Activated CD4-positive, alpha-beta memory T cell treated with anti-CD3 and anti-CD28 coated beads for 36 hours (primary cell): ENCODE measurements at places on chromosomes 6 and 20.

- peak; percentile 95 for DNase-seq
Observed at GRCh38 chr6:137904822-137905617, 38.0 kb downstream of the TNFAIP3 start.

DNA sequence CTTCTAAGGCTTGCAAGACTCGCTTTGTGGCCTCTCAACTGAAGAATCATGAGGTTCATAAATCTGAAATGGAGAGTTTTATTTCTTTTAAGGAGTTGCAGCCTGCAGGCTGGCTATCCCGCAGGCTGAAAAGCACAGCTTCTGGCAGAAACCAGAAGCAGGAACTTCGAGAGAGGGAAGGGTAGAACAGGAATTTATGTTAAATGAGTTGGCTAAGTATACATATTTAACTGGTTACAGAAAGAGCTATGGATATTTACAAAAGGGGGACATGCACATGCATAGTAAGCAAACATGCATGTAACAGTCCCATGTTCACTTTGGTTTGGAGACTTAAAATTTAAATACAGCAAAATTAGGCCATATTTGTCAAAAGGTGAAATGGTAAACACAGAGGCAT, 787.0 kb downstream of the TFAP2A start:
- no peak for DNase-seq

DNA sequence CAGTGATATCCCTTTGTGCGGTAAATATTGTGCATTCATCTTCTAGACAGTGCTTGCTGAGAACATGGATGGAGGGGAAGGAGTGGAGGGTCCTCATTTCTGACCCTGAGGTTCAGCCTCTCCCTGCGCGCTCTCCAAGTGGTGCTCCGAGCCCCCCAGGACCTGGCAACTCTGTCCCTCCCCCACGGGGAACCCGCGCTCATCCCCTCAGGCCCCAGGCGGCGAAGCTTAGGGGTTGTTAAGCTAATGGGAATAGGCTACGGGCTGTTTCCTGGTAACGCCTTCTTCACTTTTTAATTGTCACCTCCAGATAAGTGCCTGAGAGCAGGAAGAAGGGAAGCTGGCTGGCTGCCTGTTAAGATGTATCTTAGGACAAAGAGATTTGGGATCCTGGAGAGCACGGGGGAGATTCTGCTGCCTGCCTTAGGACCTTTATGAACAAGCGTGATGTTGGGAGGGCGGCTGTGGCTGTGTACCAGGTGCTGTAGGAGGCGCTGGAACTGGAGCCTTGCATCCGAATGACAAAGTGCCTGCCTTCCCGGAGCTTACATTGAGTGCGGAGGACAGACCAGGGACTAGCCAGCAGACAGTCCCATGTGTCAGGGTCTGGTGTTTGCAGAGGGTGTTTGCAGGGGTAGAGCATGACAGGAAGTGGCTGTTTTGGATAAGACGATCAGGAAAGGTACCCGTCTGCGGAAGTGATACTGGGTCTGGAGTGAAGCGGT, 11.7 kb downstream of the TSHZ2 start:
- no peak for DNase-seq

- DNase-seq: no peak
Observed at GRCh38 chr20:8400486-8400885, 268.4 kb downstream of the PLCB1 start.

GRCh38 chr6:161694995-161695394, 421.1 kb upstream of the AGPAT4 start:
- DNase-seq: no peak

DNA sequence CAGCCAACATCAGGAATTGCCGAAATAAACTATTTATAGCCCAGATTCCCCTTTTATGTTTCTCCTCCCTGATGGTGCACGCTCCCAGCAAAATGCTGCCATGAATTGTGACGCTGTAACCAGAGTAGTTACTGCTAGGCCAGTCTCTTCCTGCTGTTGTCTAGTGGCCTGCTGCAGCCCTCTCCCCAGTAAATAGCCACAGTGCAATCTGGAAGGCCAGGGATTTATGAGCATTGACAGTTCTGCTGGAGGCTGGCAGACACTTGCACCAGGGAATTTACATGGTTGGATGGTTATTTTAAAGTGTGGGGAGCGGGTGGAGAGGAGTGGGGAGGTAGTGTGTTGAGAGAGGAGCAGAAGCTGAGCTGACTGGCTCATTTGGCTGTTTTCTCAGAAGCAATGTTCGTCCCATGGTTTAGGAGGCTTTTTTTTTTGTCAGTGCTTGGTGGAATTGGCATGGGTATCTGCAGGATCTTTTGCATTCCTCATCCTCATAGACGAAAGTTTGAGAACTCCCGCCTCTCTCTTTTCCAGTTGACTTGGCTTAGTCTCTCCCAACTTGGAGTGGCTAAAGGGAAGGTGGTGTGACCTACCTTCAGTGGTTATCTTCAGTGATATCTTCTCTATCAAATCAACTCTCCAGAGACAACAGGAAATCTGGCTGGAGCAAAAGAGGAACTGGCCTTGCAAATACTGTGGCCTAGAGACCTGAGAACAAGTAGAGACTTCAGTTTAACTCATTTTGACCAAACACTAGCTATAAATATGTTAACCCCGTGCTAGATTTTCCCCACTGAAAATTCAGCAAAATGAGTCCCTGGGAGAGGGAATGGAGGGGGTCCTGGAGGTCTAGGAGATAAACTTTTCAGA, 99.3 kb upstream of the VSTM2L start:
- DNase-seq: no peak

GRCh38 chr20:17912916-17913315, 55.7 kb downstream of the SNX5 start:
- DNase-seq: no peak

GRCh38 chr6:125082908-125083683, 70.5 kb upstream of the TPD52L1 start:
- DNase-seq: no peak

GRCh38 chr20:59827138-59828056, 106.0 kb downstream of the SYCP2 start:
- DNase-seq: no peak

- DNase-seq: no peak
Observed at GRCh38 chr6:122143813-122144601, 255.4 kb upstream of the HSF2 start.

- DNase-seq: no peak
Observed at GRCh38 chr6:101832371-101832770, 438.9 kb downstream of the GRIK2 start.

DNA sequence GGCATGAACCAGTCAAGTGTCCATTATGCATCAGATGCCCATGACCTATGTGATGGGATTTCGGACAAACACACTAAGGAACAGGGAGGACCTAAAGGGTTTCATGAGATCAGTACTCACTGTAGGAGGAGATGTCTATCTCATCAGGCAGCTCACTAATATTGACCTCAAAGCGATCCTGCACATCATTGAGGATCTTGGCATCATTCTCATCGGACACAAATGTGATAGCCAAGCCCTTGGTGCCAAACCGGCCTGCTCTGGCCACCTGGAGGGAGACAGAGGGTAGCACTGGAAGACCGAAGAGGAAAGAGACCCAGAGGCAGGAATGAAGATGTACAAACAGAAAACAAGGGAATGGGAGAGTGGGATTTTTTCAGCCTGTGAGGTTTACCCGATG, 1.9 kb downstream of the MCCD1 start:
- DNase-seq: no peak

- no peak for DNase-seq
Observed at GRCh38 chr20:58557733-58558342, 42.6 kb upstream of the APCDD1L start.

DNA sequence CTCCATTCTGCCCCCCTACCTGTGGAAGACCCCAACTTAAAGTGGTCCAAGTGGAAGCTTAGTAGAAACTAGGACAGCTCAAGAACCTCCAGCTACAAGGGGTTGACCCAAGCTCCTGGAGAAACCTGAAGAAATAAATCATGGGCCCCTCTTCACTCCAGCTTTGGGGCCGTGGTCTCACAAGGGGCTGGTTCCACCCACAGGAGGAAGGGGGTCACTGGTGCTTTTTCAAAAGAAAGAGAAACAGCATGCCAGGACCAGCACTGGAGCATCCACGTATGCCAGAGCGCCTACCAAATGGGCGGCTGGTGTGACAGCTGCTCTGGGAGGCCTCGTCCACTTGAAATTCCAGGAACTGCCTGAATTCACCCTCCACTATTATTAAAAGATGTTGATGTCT, 14.4 kb upstream of the ANKRD60 start:
- no peak for DNase-seq

DNA sequence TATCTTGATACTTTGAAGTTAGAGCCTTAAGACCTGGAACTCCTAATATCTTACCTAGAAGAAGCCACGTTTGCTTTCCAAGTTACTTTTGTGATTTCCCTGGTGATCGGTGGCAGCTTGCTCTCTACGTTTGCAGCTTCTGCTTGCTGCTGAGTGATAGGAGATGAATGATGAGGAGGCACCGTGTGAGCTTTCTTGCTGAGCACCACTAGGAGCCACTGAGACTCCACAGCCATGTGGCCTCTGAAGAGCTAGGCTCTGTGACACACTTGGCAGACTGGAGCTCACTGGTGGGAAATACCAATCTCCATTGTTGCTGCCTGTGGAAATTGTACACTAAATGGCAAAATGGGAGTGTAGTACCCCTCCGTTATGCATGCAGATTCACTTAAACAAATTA, 161.8 kb downstream of the IBTK start:
- no peak for DNase-seq

DNA sequence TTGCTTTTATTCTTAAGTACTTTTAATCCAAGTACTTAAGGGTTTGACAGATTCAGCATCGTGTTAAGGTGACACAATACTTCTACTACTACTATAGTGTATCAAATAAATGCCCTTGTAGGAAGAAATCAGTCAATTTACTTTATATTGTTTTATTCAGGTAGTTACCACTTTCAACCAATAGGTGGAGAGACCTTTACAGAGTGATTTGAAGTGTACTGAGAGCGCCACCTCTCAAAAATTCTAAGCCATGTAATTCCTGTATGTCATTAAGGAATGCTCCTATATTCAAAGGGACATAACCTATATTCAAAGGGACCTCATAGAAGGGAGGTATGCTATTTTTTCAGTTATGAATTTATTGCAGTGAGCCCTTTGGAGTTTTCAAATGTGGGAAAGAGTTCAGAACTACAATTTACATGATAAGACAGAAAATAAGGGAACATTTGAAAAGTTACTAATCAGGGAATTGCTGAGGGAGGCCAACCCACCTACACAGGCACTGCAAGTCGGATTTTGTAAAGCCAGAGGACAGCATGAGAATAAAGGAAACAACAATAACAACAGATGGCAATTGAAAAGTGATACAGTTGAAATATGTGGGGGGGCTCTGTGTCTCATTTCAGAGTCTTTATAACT, 955.6 kb downstream of the TBC1D32 start:
- no peak for DNase-seq

GRCh38 chr6:149314325-149314905, 3.1 kb upstream of the TAB2 start:
- DNase-seq: no peak

DNA sequence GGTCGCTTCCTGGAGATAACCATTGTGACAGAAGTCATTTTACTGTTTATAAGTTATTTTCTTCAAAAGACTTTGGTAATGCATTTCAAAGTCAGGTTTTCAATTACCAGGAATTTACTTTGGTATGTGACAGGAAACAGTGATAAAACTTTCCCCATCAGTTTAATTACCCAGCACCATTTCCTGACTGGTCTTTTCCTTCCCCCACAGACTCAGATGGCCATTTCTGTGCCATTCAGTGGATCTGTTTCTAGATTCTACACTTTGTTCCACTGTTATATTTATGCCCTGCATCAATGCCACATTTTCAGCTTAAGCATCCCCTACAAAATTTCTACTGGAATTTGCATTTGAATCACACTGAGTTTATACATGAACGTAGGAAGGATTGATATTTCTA, 16.3 kb downstream of the RRBP1 start:
- peak; percentile 4 for DNase-seq

GRCh38 chr6:144063744-144064401, 31.5 kb downstream of the SF3B5 start:
- DNase-seq: peak; percentile 91

DNA sequence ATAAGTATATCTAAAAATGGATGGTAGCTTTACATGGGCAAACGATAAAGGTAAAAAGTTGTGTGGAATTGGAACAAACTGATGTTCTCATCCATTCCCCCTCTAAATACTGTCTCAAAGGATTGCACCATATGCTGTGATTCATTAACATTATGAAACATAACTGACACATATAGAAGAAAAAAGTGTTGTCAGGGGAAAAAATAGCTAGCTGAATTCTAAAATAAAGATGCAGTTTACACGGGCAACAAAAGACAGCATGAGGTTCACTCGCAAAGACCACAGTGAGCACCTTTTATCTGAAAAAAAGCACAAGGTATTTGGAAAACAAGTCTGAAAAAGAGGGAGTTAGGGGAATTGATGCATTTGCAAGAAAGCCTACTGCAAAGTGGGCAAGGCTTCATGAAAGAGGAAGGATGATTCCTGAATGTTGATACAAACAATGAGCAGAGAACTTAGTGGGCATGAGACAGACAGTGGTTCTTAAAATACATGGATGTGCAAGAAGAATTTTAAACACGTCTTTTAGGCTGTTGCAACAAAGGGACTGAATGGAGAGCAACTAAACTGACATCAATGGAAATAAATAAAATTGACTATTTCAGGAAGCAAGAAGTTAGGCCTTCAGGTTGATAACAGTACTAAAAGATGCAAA, 280.9 kb downstream of the KIF16B start:
- no peak for DNase-seq

DNA sequence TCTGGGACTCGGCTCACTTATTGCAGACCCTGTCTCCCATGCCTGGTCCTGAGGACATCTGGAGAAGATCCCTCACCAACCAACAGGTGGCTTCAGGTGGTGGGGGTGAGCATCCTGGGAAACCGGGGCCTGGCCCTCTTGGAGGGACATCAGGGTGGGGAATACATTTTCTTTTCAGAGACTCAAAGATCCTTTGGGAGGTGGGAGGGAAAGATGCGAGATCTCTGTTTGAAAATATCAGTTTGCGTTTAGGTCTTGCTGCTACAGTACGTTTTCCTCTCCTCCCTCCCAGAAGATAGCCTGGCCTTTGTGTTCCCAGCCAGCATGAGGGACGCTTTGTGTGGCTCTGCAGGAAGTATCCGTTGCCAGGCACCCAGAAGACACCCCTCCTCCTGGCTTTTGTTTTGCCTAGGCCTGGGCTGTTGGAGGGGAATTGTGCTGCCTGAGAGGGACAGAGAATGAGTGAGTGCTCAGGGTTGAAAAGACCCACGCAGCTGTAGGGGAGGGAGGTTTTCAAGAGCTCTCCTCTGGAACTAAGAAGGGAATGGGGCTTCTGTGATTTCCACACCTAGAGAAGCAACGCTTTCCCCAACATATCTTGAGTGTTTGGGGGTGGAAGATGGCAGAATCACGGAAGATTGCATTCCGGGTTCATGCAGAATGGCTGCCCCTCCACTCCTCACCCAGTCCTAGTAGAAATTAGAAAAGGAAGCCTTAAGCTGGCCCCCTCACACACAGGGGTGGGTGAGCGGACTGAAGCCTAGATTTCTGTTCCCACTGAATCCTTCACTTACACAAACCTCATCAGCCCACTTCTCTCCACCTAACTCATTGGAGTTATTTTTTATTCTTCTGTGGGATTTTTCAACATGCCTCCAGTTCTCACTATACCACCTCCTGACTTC, 22.0 kb upstream of the SLC2A12 start:
- DNase-seq: no peak

GRCh38 chr20:13670160-13670559, 31.4 kb upstream of the TASP1 start:
- DNase-seq: no peak
